B cell (primary cell): ENCODE measurements at places on chromosomes 1 and 21. TPM values are rescaled to one million over a fixed set of nuclear protein-coding genes. Genes with fewer than 3 reads are reported as not detected.

- no peak for DNase-seq
These were observed 105.1 kb upstream of the TLR5 start for GRCh38 chr1:223248001-223248769.

GRCh38 chr1:160085686-160086455 is 4.5 kb downstream of the KCNJ9 start:
- peak; percentile 79 for DNase-seq

- DNase-seq = no peak
These were observed 33.4 kb downstream of the QSOX1 start for GRCh38 chr1:180188091-180188506.

Gene NLRP3
- total RNA-seq = 1.00 and 1.4 TPM in 2 replicates

- DNase-seq = no peak
These were observed 30.6 kb upstream of the BACE2 start for GRCh38 chr21:41137401-41137800.

Gene GPR37L1
- total RNA-seq = not detected in 2 replicates

DNA sequence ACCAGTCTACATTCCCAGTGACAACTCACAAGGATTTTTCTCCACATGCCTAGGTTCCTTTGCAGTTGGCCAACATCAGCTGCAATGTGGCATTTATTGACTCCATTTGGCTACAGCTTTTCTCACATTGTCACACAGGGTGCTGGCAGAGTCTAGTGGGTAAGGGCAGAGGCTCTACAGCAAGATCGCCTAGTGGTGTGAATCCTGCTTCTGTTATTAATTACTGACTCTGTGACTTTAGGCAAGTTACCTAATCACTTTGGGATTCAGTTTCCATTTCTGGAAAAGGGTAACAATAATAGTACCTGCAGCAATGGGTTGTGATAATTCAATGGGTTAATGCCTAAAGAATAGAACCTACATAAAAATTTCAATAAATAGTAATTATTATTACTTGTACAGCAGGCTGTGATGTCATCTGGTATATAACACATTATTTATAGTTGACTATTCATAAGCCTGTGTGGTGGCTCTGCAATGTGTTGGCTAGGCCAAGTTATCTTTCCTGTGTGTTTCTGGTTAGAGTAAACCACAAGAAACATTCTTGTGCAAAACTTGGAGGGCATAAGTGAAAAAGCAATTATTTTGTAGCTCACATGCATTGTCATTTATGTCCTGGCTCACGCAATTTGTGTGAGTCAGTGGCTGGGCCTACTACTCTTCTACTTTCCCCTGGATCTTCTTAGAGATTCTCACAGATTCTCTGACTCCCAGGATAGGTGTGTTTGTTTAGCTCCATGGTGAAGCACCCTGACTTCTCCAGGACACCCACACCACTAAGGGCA is 59.5 kb downstream of the PTGS2 start:
- DNase-seq = no peak

Gene IFI44L
- total RNA-seq = 4.8 and 5.7 TPM in 2 replicates

DNA sequence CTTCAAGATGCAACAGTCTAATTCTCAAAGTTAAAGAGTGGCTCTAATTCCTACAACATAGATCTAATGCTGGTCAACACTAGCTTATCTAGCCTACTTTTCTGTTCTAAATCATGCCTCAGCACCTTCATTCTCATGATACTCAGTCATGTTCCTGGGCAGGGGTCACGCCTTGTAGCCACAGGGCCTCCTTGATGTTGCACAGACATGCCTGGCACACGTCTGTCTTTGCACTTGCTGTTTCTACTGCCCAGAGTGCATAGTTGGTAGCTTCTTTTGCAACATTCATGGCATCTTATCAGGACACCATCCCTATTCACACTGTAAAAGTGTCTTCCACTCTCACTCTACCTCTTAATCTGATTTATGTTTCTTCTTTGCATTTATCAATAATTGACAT is 76.6 kb downstream of the TBX15 start:
- DNase-seq = no peak
